ENCODE measurements at places on chromosomes 2 and 18.

DNA sequence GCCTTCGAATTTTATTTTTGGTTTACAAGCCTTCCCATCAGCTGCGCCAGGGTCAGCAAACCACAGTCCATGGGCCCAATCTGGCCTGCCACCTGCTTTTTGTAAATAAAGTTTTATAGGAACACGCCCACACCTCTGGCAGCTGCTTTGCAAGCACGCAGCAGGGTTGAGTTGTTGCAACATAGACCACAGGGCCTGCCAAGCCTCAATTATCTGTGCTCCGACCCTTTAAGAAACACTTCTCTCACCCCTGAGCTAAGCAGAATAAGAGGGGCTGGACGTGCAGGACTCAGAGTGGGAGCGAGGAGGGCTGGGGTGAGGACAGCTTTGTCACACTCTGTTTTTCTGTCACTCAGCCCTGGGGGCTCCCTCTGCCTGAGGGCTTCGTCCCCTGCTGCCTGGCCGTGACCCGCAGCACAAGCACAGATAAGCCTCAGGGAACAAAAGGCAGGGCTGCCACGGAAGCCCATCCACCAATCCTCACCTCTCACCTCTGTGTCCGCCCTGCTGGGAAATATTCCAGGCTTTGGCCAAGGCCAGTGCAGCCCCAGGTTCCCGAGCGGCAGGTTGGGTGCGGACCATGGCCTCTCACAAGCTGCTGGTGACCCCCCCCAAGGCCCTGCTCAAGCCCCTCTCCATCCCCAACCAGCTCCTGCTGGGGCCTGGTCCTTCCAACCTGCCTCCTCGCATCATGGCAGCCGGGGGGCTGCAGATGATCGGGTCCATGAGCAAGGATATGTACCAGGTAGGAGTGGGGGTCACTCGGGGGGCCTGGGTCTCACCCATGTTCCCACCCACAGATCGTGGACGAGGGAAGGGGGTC lies at the start of gene AGXT:
AGXT (plus strand) TSS at position 539 of the 823 bp plus-strand sequence; CDS start at position 581, 42 bp downstream.
- peak; percentile 1 for DNase-seq

GRCh38 chr2:178722296-178722695 lies 84.9 kb downstream of the TTN start:
- no peak for DNase-seq

DNA sequence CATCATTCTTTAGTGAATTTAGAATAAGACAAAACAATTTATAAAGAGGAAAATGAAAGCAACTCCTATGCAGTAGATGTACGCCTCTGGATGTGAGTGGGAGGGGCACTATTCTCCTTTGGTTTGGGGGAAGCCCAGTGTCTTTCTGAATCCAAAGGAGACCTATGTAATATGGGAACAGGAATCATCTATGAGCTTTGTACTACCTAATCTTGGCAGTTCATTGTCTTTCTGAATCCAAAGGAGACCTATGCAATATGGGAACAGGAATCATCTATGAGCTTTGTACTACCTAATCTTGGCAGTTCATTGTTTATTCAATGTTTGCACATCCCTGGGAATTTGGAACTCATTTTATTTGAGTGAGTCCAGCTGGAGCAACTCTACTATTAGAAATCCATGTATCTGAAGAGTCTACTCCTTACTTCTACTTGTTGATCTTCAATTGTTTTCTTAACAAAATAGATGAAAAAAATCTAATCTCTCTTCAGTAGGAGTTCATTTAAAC lies 401.1 kb upstream of the LRATD1 start:
- no peak for DNase-seq

DNA sequence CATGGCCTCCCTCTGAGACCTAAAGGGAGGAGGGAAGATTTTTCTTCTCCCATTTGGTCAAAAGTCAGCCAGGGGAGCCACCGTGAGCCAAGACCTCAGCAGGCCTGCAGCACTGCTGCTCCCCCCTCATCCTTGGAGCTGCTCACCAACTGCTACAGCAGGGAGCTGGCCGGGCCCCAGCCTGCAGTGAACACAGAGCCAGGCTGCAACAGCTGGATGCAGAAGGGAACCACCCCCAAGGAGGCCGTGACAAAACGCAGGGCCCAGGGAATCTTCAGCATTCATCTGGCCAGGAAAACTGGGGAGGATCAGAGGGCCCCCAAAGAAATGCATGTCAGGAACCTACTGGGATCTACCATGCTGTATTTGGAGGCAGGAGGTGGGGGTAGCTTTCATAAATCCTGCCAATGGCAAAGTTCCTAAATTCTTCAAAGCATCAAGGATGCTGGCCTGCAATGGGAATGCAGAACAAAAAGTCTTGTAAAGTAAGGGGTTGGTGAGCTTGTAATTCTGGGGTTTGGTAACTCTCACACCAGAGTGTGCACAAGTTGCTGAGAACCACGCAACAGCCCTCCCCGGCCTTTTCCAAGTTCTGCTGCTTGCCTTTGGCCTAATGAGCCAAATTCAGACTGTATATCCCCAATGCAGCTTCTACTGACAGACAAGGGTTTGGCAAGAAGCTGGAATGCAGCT lies 61.0 kb downstream of the CACNB4 start:
- DNase-seq: no peak

GRCh38 chr2:150472511-150472899 lies 15.0 kb downstream of the RND3 start:
- DNase-seq: no peak

GRCh38 chr2:60366135-60366712 lies 187.2 kb downstream of the BCL11A start:
- no peak for DNase-seq

- no peak for DNase-seq
Observed at GRCh38 chr2:198438331-198438730, 633.9 kb downstream of the PLCL1 start.

DNA sequence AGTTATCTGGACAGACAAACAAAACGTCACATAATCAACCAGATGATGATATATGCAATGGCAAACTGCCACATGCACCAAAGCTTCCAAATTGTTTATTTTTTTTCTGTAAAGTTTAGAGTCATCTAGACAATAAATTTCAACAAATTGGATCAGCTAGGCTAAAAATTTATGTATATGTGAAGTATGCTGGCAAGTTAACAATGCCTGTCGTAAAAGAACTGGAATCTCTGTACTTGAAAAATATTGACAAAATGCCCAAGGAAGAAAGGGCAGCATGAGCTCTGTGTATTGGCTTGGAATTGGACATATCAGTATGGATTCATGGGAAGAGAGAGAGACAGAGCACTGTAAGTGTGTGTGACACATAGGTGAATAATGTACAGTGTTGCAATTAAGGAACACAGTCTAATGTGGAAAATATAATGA lies 309.8 kb downstream of the ERBB4 start:
- no peak for DNase-seq

DNA sequence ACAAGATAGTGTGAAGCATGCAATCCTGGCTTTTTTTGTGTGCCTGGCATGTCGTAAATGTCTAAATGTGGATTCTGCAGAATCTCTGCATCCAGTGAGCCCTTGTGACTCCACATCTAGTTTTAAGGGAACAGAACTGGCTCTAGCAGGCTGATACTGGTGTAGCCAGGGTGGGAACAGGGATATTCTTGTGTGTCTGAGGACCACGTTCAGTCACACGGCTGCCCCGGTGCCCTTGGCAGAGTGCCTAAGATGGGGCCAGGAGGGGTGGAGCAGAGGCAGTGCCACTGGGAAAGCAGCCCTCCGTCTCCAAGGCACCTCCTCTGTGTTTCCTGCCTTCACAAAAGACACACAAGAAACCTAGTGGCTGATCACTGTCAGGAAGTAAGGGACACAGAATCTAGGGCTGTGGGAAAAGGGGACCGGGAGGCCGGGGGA lies 91.5 kb upstream of the PARD3B start:
- DNase-seq: peak; percentile 40

DNA sequence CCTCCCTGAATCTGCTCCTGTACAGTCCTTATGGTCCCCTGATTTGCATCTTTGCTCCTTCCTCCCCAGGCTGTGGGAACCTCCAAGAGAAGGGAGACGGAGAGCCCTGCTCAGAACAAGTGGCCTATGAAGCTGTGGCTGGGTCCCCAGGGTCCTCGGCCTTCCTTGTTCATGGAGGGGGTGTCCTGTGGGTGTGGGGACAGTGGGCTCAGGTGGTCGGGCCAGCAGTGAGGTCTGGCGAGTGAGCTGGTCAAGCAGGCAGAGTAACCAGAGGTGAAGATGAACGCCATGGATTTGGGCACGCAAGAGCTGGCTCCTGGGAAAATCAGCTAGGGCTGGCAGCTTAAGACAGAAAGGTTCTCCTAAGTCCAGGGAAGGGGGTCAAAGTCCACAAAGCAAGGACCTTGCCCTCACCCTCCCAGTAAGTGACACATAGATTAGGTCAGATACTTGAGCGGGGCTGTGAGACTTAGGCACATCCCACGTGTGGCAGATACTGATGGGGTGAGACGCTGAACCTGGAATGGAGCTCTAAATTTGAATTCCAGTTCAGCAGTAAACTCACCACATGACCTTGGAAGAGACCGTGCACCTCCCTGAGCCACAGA lies 24.8 kb downstream of the GNLY start:
- DNase-seq: no peak

DNA sequence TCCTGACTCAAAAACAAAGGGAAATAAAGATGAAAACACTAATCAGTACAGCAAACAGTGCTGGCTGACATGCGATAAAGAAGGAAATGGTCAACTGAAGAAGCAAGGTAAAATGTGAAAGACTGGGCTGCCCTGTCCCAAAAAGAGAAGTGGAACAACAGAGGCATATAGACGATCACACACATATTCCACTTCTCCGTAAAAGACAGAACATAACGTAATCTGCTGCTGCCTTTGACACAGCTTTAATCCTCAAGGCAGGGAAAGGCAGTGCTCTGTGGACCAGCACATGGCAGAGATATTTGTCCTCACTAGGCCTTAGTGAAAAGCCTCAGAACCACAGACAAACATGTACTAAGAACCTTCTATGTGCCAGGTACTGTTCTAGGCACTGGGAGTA lies 24.3 kb upstream of the REL start:
- no peak for DNase-seq

DNA sequence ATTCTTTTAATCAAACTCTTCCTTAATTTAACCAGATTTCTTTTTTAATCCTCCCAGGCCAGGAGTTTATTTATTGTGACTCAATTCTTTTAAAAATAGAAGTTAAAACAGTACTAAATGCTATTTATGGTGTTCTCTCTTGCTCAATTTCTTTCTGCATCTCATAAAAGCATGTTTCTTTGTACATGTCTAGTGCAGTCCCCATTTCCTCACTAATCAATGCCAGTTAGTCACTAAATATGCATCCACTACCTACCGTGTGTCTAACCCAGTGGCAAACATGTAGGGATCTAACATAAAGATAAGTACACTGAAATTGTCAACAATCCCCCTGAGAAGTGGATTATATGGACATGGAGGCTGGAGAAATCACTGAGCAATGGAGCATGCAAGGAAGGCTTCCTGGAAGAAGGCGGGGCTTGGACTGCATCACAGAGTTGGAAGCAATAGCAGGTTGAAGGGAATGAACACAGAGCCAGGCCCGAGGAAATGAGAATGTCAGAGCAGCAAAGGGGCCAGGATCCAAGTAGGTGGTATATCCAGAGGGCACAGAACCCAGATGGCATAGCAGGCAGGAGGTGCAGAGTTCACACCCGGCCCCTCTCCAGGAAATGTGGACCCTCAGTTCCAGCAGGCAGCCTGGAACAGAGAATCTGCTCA lies 105.3 kb upstream of the FOSL2 start:
- no peak for DNase-seq

- no peak for DNase-seq
Observed at GRCh38 chr2:149167001-149167780, 128.7 kb downstream of the LYPD6B start.

GRCh38 chr18:27838225-27838624 lies 338.7 kb downstream of the CDH2 start:
- DNase-seq: no peak

GRCh38 chr2:217127744-217128143 lies 267.9 kb upstream of the TNP1 start:
- peak; percentile 93 for DNase-seq

DNA sequence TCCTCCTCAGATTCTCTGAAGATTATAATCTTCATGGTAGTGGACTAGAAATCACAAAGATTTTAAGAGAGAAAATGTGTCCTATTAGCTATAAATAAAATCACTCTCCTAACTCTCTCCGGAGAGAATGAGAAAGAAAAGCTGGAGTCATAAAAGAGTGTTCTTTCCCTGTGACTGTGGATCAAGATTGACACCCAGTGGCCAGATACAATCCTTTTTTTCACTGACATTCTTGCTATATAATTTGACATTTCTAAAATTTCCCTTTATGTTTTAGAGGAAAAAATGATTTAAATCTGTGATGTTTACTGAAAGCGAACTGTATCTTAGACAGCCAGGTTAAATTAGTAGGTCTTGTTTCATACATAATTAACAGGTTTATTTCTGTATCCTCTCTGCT lies 35.4 kb upstream of the LRP2 start:
- peak; percentile 26 for DNase-seq

DNA sequence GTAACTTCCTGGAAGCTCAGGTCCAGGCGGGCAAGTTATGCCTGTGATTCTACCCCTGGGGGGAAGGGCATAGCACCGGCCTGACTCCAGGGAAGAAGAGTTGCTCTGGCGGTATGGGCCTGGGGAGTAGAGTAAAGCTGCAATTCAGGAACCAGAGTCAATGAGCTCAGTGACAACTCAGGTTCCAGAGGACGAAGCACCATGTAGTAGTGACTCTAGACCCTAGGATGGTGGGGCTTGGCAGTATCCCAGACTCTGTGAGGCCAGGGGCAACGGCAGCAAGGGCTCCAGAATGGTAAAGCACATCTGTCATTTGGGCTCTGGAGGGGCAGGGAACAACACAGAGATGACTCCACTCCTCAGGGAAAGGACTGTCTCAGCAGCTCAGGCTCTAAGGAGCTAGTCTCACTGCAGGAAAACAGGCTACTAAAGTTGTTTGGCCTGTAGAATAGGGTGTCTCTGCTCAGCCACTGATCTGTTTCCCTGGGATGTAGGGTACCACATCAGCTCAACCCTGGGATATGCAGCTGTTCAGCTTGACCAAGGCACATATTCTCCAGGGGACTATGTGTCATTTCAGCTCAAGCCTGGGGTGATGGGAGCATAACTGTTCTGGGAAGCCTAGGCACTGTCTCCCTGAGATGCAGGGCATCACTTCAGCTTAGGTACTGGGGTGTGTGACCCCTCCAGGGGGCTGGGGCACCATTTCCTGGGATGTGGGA lies 36.2 kb upstream of the RHOB start:
- DNase-seq: no peak

- no peak for DNase-seq
Observed at GRCh38 chr2:66721776-66722175, 286.9 kb downstream of the MEIS1 start.

- peak; percentile 93 for DNase-seq
Observed at GRCh38 chr18:3447895-3448837, 1.8 kb upstream of the TGIF1 start.

DNA sequence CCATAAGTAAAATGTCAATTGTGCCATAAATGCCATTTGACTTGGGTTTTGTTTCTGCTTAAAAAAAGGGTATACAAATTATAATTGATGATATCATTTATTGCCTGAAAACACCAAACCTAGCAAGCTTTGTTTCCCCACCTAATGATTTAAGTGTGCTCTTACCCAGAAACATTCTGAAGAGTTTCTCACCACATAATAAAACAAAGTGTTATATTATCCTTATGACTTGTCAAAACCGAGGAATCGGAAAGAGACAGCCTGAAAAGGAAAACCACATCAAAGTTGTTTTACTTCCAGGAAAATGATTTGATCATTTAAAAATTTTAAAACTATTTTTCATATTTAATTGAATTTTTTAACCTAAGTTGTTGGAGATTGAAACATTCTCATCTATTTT lies 170.5 kb upstream of the SLC39A10 start:
- DNase-seq: no peak

Measured in NCI-H1417 (cell line).